Activated B cell treated with CpG ODN at 0.5 μM for 24 hours (primary cell): ENCODE measurements at places on chromosomes 4 and X. TPM values are rescaled to one million over a fixed set of nuclear protein-coding genes. Genes with fewer than 3 reads are reported as not detected.

DNA sequence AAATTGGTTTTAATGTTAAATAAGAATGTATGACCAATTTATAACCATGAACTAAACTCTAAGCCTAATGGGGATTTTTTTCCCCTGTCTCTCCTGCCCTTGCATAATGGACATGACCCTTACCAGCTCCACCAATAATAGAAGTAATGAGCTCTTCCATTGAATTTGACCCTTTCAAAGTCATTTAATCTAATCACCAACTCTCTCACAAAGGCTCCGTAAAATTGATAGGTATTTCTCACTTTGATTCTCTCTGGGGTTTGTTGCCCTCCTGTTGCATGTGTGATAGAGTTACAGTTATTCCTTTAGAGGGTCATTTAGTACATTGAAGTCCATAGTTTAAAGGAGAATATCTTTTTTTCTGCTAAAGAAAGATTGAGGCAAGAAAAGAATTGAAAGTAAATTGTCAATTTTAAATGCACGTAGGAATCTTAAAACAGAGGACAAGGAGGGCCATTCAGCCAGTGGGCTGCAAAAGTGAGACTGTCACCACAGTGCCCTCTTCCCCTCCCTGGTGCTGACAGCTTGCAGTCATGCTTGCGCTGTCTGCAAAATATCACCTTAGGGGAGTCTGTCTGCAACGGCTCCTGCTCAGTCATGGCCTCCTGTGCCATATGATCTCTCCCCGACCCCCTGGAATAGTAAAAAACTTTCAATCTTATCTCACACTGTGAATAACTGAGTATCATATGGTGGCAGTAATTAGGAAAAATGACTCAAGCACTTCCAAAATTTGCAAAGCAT is 307.5 kb upstream of the GNPDA2 start:
- no peaks in the 10 kb centered on the region for H3K27me3 ChIP-seq
- DNase-seq: no peak
- no peaks in the 10 kb centered on the region for H3K4me1 ChIP-seq

GUCY1B1 gene
- total RNA-seq: 0.22 and 0.39 TPM in 2 replicates

DNA sequence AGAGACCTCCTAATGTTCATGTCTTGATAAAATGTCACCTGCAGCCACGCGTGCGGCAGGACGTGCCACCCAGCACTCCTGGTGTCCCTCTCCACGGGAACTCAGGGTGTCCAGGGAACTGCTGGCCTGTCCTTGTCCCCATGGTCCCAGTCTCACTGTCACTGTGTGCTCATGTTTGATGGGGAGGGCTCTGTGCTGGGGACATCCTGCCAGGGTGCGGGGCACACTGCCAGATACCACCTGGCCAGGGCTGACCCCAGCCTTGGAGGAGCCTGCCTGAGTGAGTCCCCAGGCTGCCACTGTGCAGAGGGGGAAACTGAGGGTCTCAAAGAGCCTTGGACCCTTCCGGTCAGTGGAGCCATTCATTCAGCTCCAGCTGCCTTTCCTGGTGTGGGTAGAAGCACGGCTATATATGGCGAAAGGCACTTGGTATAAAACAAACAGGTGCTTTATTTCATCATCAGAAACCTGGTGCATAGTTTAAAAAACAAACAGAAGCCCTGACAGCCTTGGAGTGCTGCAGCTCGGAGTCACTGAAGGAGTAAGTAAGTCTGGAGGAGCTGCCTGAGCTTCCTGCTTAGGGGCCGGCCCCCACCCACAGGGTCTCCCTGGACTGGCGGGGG is 33.0 kb downstream of the NOP14 start:
- H3K36me3 ChIP-seq: peaks cover 67% of the 10 kb centered on the region
- H3K27ac ChIP-seq: peak overlapping the region; percentile 24
- no peaks in the 10 kb centered on the region for H3K27me3 ChIP-seq
- DNase-seq: peak; percentile 7
- no peak overlapping the region for H3K4me3 ChIP-seq

MAGEA10 gene
- not detected in 2 replicates for total RNA-seq

- no peaks in the 10 kb centered on the region for H3K27me3 ChIP-seq
- no peak overlapping the region for H3K4me3 ChIP-seq
- H3K27ac ChIP-seq: no peak overlapping the region
- H3K36me3 ChIP-seq: no peaks in the 10 kb centered on the region
These were observed 1829.0 kb upstream of the PCDH7 start for GRCh38 chr4:28890949-28891775.

- no peaks in the 10 kb centered on the region for H3K36me3 ChIP-seq
- peaks cover 14% of the 10 kb centered on the region for H3K27me3 ChIP-seq
- peaks cover 31% of the 10 kb centered on the region for H3K4me1 ChIP-seq
These were observed 91.4 kb downstream of the BCOR start for GRCh38 chrX:40006106-40007017.

DNA sequence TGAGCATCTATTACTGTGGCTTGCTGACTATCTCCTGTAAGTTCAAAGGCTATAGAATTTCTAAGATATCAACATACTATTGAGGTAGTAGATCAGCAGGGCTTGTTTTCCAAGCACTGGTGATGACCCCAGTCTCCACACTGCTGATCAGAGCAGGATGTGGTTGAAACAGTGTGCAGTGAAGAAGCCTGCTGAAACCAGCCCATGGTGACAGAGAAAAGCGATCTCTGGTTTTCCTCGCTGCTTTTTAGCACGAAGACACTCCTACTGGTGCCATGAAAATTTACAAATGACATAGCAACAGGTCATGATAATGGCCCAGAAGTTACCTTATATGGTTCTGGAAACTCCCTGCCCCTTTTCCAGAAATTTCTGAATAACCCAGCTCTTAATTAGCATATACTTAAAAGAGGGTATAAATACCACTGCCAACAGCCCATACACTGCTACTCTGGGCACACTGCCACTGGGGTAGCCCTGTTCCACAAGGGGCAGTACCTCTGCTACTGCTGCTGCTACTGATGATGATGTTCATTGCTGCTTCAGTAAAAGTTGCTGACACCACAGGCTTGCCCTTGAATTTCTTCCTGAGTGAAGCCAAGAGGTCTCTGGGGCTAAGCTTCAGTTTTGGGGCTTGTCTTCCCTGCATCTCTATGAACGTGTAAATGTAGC is 1689.5 kb upstream of the PCDH10 start:
- H3K36me3 ChIP-seq: no peaks in the 10 kb centered on the region
- no peak for DNase-seq
- H3K27me3 ChIP-seq: no peaks in the 10 kb centered on the region
- no peak overlapping the region for H3K4me3 ChIP-seq
- no peaks in the 10 kb centered on the region for H3K4me1 ChIP-seq

- H3K36me3 ChIP-seq: no peaks in the 10 kb centered on the region
- no peaks in the 10 kb centered on the region for H3K27me3 ChIP-seq
- no peak overlapping the region for H3K27ac ChIP-seq
- DNase-seq: no peak
- H3K4me1 ChIP-seq: no peaks in the 10 kb centered on the region
These were observed 45.7 kb upstream of the INTU start for GRCh38 chr4:127586922-127587571.

- no peaks in the 10 kb centered on the region for H3K36me3 ChIP-seq
- H3K27ac ChIP-seq: no peak overlapping the region
- DNase-seq: no peak
- H3K4me1 ChIP-seq: peaks cover 31% of the 10 kb centered on the region
These were observed 13.1 kb upstream of the BANK1 start for GRCh38 chr4:101777431-101777830.

DNA sequence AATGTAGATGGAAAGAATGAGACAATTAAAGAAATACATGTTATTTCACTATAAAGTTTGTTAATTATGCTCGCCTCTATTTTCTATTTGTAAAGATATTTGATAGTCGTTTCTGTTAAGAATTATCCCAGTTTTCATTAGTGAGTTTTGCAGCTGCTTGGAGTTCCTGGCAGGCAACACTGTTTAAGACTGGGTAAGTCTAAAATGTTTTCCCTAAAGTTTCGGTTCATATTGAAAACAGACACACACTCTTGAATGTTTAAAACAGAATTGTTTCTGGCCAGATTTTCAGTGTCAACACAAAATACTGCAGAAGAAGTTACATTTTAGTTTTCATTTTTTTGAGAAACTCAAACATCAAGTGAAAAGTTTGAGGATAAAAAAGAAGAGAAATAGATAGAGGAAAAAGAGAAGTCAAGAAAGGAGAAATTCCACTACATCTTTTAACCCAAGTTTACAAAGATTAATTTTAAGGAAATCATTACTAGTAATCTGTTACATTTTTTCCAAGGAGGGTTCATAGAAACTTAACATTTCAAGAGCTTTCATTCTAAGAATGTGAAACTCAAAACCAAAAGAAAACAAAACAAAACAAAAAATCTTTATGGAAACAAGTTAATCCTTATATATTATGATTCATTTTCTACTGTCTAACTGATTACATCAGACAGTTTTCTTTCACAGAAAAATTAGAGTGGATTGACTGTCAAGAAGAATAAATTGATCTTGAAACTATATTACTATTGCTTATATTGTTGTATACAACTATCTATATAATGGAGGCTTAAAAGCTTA is 305.5 kb downstream of the FAT4 start:
- no peak overlapping the region for H3K4me3 ChIP-seq
- no peaks in the 10 kb centered on the region for H3K27me3 ChIP-seq
- no peak overlapping the region for H3K27ac ChIP-seq
- no peaks in the 10 kb centered on the region for H3K36me3 ChIP-seq
- H3K4me1 ChIP-seq: no peaks in the 10 kb centered on the region

- peaks cover 13% of the 10 kb centered on the region for H3K27me3 ChIP-seq
- no peak overlapping the region for H3K4me3 ChIP-seq
- DNase-seq: no peak
- no peaks in the 10 kb centered on the region for H3K4me1 ChIP-seq
- no peak overlapping the region for H3K27ac ChIP-seq
- no peaks in the 10 kb centered on the region for H3K36me3 ChIP-seq
These were observed 39.4 kb upstream of the TET2 start for GRCh38 chr4:105107095-105107856.

GRCh38 chr4:117154251-117154650 is 68.9 kb upstream of the TRAM1L1 start:
- no peak overlapping the region for H3K27ac ChIP-seq
- H3K36me3 ChIP-seq: no peaks in the 10 kb centered on the region
- no peak for DNase-seq
- no peaks in the 10 kb centered on the region for H3K4me1 ChIP-seq
- H3K27me3 ChIP-seq: no peaks in the 10 kb centered on the region
- no peak overlapping the region for H3K4me3 ChIP-seq

DNA sequence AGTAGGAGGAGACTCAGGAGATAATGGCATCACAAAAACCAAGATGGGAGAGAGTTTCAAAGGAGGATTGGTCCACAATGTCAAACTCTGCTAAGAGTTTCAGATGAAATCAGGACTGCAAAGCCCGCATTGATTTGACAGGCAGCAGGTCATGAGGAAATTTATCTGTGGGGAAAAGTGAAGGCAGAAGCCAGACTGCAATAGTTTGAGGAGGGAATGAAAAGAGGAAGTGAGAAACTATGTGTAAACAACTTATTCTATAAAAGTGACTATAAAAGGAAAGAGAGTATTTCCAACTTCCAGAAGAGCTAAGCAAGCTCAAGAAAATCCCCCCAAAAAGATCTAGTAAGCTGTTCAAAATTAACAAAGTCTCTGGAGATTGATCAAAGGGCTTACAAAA is 66.3 kb upstream of the DGKK start:
- no peak overlapping the region for H3K27ac ChIP-seq
- no peaks in the 10 kb centered on the region for H3K27me3 ChIP-seq
- no peak for DNase-seq
- H3K4me3 ChIP-seq: peak overlapping the region; percentile 32

GRCh38 chrX:77484045-77484444 is 36.9 kb downstream of the FGF16 start:
- H3K36me3 ChIP-seq: no peaks in the 10 kb centered on the region
- no peak overlapping the region for H3K4me3 ChIP-seq
- H3K27me3 ChIP-seq: no peaks in the 10 kb centered on the region
- H3K27ac ChIP-seq: no peak overlapping the region
- no peaks in the 10 kb centered on the region for H3K4me1 ChIP-seq

GRCh38 chrX:84078991-84079390 is 109.0 kb downstream of the RPS6KA6 start:
- DNase-seq: no peak
- H3K4me1 ChIP-seq: no peaks in the 10 kb centered on the region
- H3K4me3 ChIP-seq: no peak overlapping the region
- H3K27ac ChIP-seq: no peak overlapping the region

DNA sequence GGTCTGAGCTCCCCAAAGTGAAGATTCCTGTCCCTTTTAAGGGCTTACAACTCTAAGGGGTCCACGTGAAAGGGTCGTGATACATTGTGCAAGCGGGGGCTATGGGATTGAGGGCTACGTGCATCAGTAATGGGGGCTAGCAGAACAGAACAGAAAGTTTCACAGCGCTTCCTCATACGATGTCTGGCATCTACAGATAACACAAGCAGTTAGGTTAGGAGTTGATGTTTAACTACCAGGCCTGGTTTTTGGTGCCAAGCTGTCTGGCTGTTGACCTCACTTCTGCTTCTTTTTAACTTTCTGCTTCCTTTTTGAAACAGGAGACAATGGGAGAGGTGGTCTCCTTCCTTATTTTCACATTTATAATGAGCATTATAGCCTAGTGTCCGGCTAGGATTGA is 368.6 kb upstream of the CXorf51A start:
- no peak overlapping the region for H3K27ac ChIP-seq
- DNase-seq: no peak
- no peaks in the 10 kb centered on the region for H3K27me3 ChIP-seq
- H3K36me3 ChIP-seq: no peaks in the 10 kb centered on the region
- H3K4me3 ChIP-seq: no peak overlapping the region

TKTL2 gene
- 0.11 and 0.17 TPM in 2 replicates for total RNA-seq

DNA sequence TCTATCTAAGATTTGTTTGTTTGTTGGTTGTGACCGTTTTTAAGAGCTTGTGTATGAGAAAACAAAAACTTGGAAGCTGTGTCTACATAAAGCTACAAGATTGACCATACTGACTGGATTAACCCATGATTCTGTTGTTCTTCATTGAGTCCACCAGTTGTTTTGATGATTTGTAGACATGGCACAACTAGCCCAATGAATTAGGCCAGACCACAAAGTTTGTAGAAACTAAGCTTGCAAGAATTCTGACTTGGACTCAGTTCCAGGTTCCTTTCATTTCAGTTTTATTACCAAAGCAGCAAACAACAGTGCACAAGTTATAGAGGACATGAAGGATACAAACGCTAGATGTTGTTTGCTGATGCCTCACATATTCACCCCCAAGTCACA is 119.3 kb downstream of the RASGEF1B start:
- H3K27me3 ChIP-seq: peaks cover 11% of the 10 kb centered on the region
- no peak overlapping the region for H3K27ac ChIP-seq
- no peaks in the 10 kb centered on the region for H3K36me3 ChIP-seq

- DNase-seq: no peak
- H3K36me3 ChIP-seq: no peaks in the 10 kb centered on the region
- no peak overlapping the region for H3K27ac ChIP-seq
- H3K4me1 ChIP-seq: no peaks in the 10 kb centered on the region
- H3K27me3 ChIP-seq: peaks cover 9% of the 10 kb centered on the region
These were observed 6.6 kb upstream of the TMEM128 start for GRCh38 chr4:4254666-4255065.

GRCh38 chr4:138204507-138204906 is 37.6 kb downstream of the SLC7A11 start:
- H3K27ac ChIP-seq: no peak overlapping the region
- H3K36me3 ChIP-seq: no peaks in the 10 kb centered on the region
- no peak for DNase-seq
- peaks cover 4% of the 10 kb centered on the region for H3K4me1 ChIP-seq
- peaks cover 10% of the 10 kb centered on the region for H3K27me3 ChIP-seq
- H3K4me3 ChIP-seq: no peak overlapping the region

GRCh38 chr4:123783921-123784320 is 387.3 kb downstream of the SPRY1 start:
- H3K4me1 ChIP-seq: no peaks in the 10 kb centered on the region
- no peak overlapping the region for H3K27ac ChIP-seq
- H3K36me3 ChIP-seq: no peaks in the 10 kb centered on the region
- peaks cover 2% of the 10 kb centered on the region for H3K27me3 ChIP-seq
